ENCODE measurements at places on chromosomes 16 and 17. TPM values are rescaled to one million over a fixed set of nuclear protein-coding genes. Genes with fewer than 3 reads are reported as not detected.

The NT5C gene
- 98.5 TPM for total RNA-seq

The ELMO3 gene
- total RNA-seq = 21.6 TPM

The SPATA32 gene
- total RNA-seq = not detected

The CTF1 gene
- 3.2 TPM for total RNA-seq

The NPIPB9 gene
- total RNA-seq = not detected

The GUCY2D gene
- total RNA-seq = not detected

The TLE7 gene
- total RNA-seq = not detected

The PTRH2 gene
- 43.0 TPM for total RNA-seq

The CES4A gene
- total RNA-seq = 12.5 TPM

The PERCC1 gene
- not detected for total RNA-seq

The KRT36 gene
- total RNA-seq = not detected

The ARSG gene
- total RNA-seq = 8.1 TPM

The DNAAF1 gene
- not detected for total RNA-seq

The CCL5 gene
- total RNA-seq = 4.9 TPM

- no peak for DNase-seq
These were observed 32.8 kb downstream of the NETO2 start for GRCh38 chr16:47110939-47111338.

GRCh38 chr17:8289103-8289397 is 580 bp downstream of the RANGRF start:
- no peak for DNase-seq

- DNase-seq = no peak
These were observed 74.6 kb upstream of the NUDT7 start for GRCh38 chr16:77647726-77648125.

- no peak for DNase-seq
These were observed 914 bp upstream of the GPRC5B start for GRCh38 chr16:19885451-19886072.

- peak; percentile 7 for DNase-seq
These were observed 90.5 kb downstream of the C16orf78 start for GRCh38 chr16:49464093-49464492.

- no peak for DNase-seq
These were observed 12.7 kb upstream of the STAC2 start for GRCh38 chr17:39238311-39238972.

DNA sequence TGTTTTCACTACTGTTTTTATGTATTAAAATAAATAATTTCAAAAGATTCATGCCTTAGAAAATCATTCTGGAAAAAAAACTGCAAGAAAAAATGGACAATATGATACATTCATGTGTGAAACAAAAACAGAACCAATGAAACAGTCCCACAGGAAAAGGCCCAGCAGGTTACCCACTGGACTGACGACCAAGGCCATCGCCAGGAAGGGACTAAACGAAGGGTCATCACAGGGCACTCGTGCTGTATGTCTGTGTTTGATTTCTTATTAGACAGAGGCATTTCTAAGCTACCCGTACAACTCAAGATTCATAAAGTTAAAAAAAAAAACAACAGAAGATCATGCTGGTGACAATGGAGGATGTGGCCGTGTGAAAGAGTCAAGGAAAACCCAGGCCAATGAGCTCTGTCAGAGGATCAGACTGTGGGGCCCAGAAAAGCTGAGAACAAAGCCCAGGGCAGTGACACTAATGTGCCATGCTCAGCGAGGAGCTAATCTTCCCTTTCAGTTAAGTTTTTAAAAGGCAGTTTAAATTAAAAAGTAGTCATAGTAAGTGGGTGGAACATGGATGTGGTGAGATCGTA is 31.8 kb downstream of the NSMCE1 start:
- DNase-seq = no peak

DNA sequence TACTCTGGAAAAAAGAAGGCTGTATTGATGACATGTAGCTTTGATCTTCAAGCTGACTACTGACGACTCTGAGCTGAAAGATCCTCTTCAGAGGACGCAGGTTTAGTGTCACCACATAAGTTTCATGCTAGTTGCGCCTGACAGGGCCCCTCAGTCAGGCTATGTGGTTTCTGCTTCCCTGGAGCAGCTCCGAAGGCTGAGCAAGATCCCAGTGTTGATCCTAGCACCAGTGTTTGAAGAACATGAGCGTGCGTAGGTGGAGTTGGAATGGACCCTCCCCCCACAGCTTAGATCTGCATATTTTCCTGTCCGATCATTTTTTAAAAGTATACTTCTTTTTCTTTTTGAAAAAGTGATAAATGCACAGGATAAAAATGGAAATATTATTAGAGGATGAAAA is 17.3 kb downstream of the BANP start:
- no peak for DNase-seq

GRCh38 chr16:27781195-27781524 is 231.2 kb downstream of the KATNIP start:
- no peak for DNase-seq

GRCh38 chr17:6749519-6749918 is 6.3 kb upstream of the XAF1 start:
- DNase-seq = no peak

DNA sequence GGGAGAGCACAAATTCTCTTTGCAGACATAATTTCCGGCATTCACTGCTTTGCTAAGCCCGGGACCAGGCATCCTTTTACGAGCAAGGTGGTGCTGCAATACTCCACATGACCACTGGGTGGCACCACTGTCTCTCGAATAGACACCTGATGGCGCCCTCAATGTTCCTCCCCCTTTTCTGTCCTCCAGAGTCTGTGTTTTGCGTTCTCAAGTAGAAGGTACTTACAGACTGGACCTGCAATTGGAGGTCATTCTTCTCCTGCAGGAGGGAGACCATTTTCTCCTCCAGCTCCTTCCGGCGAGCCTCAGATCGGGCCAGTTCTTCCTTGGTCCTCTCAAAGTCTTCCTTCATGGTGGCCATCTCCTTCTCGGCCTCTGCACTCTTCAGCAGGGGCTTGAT is 45.2 kb downstream of the MYH13 start:
- no peak for DNase-seq

DNA sequence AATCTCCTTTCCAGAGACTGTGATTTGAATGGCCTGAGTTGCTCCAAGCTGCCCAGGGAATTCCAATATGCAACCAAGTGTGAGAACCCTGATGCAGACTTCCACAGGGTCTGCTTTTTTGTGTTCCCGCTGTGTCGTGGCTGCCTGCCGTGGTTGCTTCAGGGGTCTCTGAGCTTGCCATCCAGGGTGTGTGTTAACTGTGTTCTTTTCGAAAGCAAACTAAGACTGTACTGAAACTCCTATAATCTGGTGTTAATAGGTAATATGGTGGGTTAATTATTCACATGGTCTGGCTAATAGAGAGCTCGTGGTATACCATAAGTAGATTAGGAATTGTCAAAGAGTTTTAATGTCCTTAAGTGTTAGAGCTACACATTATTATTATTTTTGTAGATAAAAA is 20.7 kb downstream of the UBN1 start:
- no peak for DNase-seq

DNA sequence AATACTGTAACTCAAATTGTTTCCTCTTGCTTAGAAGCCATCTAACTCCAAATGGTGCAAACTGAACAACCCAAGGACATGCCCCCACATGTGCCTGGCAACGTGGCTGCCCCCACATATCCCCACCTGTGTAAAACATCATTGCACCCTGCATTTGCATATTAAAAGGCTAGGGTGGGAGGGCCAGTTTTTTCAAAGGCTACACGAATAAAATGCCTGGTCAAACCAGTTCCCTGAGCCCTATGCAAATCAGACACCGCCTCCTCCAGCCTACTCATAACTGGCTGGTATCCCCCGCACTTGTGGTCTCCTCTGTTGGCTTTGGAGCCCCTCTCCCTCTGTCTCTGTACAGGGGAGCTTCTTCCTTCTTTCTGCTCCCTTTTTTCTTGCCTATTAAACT is 26.7 kb downstream of the C16orf54 start:
- no peak for DNase-seq

DNA sequence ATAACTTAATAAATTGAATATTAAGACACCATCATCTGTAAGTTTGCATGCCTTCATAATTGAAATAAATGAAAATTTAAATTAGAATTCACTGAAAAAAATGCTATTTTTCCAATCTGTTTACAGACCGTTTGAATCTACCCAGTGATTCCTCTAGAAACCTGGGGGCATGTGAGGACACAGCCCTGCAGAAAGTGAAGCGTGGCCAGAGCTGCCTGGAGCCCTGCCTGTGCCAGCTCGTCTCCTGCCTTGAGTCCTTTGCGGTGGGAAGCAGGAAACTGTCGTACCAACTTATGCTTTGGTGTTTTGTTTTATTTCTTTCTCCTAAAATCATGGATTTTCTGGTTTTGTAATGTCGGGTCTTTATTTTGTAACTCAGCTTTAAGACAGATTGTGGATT is 67.8 kb upstream of the FA2H start:
- DNase-seq = no peak

DNA sequence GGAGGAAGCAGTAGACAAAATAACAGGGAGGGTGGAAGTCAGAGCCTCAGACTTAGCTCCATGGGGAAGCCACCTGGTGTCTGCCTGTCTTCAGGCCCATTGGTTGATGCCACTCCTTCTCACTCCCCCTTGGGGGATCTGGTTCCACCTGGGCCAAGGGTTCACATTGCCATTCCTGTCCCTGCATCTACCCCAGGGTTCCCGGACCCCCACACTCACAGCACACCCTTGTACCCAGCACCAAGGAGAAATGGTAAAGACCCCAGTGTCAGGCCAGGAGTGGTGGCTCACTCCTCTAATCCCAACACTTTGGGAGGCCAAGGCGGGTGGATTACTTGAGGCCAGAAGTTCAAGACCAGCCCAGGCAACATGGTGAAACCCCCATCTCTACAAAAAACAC is 1.0 kb upstream of the CA7 start:
- no peak for DNase-seq

- no peak for DNase-seq
These were observed 49.5 kb upstream of the CRHR1 start for GRCh38 chr17:45734598-45734997.

GRCh38 chr17:27529230-27529796 is 73.1 kb downstream of the KSR1 start:
- no peak for DNase-seq

GRCh38 chr16:47971225-47971624 is 184.6 kb downstream of the ABCC12 start:
- no peak for DNase-seq

DNA sequence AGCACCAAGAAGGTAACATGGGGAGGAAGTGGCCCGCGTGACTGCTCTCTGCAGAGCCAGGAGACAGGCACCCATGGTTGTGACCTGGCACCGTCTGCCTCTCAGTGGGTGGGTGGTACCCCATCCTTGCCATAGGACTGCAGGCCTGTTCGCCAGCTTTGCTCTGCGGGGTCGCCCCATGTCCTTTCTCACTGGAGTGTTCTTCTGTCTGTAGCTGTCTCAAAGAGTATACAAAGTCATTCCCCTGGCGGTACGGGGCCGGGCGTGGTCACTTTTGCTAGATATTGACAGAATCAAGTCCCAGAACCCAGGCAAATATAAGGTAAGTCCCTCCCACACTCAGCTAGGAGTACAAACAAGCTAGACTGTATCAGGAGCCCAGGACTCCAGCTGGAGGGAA is 6.0 kb downstream of the TBC1D26 start:
- DNase-seq = peak; percentile 88

DNA sequence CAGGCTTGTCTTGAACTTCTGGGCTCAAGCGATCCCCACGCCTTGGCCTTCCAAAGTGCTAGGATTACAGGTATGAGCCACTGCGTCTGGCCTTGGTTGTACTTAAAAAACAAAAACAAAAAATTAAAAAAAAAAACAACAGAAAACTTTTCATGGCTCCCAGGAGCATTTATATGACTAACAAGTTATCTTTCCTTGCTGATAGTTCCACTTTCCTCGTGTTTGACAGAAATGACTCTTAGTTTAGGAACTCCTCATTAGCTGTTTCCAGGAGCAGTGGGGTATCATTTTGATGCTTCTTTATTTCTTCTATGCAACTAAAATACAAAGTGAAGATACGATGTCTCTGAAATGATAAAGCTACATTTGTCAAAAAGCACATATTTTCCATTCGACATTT is 165.4 kb downstream of the PRKCA start:
- DNase-seq = no peak

GRCh38 chr17:29138971-29139691 is 41.1 kb downstream of the MYO18A start:
- DNase-seq = no peak

GRCh38 chr16:10013774-10014173 is 168.5 kb downstream of the GRIN2A start:
- no peak for DNase-seq

DNA sequence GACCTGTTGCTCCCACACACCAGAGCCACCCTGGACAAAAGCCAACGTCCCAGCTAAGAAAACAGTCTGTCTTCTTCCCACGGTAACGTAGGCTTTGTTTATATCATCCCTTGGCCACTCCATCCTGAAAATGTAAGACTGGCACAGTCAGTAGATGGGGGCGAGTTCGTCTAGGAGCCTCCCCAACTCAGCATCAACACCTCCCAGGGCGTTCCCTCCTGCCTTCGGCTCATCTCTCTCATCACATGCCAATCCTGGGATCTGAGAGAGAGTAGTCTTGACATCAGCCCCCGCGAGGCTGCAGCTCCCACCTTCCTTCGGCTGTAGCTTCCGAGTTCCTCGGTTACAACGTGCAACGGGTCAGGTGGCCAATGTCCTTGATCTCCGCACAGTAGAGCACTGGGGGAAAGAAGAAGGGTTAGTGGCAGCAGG is 894 bp downstream of the RNF227 start:
- DNase-seq = peak; percentile 93

DNA sequence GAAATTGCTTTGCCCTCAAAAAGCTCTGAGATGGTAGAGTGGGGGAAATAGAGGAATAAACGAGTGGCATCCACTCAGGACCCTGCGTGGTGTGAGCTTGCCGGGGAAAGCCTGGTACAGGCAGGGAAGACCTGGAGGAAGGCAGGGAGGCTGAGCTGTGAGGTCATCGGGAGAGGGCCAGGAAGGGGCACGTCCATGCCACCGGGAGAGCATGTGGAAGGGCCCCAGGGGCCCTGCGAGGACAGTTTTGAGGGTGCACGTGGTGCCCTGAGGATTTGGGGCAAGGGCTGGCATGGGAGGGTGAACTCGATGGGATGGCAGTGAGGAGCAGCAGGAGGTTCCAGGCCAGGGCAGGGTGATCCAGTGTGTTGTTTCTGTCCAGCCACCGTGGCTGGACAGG is 56.3 kb upstream of the CBFA2T3 start:
- DNase-seq = no peak

DNA sequence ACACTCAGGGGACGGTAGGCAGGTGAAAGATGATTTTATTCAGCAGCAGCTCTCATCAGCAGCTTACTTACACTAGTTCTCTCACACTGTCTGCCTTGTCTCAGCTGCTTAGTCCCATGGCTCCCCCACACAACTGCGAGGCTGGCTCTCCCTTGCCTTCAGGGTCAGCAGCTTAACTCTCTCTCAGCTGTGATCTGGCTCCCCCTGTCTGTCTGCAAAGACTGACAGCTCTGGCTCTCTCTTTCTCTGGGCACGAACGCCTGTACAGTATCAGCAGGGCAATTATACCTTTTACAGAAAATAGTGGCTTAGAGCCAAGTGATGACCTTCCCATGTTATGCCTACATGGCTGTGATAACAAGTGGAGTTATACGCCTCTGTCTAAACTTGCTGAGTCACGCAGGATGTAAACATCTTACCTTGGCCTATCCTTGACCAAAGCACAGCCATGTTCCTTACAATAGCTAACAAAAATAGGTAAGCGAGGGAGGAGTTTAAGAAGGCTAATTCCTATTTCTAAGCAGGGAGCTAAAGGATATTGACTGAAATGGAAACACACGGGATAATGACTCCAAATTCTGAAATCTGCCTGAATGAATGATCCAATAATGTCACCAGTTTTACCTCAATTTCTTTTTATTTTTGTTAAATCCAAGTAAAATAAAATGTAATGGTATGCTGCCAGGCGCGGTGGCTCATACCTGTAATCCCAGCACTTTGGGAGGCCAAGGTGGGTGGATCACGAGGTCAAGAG is 1.1 kb upstream of the NDUFAB1 start:
- DNase-seq = no peak
